ENCODE measurements at places on chromosomes 16 and 17.

DNA sequence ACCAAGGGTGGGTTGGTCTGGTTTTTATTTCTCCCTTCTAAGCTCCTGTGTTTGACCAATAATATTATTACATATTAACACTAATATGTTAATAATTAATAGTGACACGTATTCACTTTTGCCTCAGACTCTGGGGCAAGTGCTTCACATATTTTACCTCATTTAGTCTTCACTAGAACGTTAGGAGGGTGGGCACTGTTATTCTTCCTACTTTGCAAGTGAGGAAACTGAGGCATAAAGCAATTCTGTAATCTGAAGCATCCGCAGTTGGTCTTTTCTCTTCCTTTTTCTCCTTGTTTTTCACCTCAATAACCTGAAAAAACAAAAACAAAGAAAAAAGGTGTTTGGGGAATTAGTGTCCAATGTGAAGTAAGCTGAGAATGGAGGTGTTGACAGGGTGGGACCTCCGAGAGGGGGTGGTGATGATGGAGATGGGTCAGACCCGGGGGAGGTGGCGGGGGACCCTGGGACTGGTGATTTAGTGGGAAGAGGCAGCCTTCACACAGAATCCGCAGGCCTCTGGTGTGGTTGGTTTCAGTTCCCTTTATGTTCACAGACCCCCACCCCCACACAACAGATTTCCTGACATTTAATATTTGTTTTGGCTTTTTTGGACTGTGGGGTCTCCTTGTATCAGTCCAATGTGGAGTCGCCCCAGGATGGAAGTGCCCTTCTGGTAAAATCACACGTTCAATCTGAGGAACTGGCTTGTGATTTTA is 3.7 kb downstream of the CDH1 start:
- peak overlapping the region; percentile 50 for H3K27ac ChIP-seq
- H3K27me3 ChIP-seq, result no peaks in the 10 kb centered on the region
- DNase-seq, result no peak

DNA sequence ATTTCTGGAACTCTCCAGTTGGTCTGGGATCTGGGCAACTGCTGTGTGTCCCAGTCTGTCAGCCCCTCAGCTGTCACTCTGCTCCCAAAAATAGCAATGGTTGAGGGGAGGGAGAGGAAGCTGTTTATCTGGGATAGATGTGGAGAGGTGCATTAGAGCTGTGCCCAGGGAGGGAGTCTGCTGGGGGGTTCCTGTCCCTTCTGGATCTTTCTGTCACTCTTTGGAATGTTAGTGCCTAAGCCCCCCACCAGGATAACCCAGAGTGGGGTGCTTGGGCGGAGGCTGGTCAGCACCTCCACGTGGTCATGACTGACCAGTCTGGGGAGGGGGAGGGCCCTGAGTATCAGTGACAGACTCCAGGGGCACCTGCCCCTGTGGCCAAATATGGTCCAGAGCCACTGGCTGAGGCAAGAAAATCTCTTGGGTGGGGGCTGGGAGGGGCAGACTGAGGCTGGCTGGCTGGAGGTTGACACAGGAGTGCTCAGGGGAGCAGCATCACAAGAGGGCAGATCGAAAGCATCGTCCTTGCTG is at the start of gene UNC45B:
Gene UNC45B (plus strand): TSS at position 443 of the 531 bp plus-strand sequence. CDS start 447 bp downstream, outside the sequence.
- H3K27me3 ChIP-seq, result no peaks in the 10 kb centered on the region
- H3K4me1 ChIP-seq, result peaks cover 4% of the 10 kb centered on the region
- H3K36me3 ChIP-seq, result peaks cover 5% of the 10 kb centered on the region
- DNase-seq, result no peak

- H3K4me3 ChIP-seq, result peak overlapping the region; percentile 89
- H3K36me3 ChIP-seq, result peaks cover 24% of the 10 kb centered on the region
- H3K27ac ChIP-seq, result peak overlapping the region; percentile 99
- peaks cover 57% of the 10 kb centered on the region for H3K4me1 ChIP-seq
- DNase-seq, result peak; percentile 97
- no peaks in the 10 kb centered on the region for H3K27me3 ChIP-seq
These were observed 2.8 kb downstream of the KDM6B start for GRCh38 chr17:7836596-7837407.

- no peaks in the 10 kb centered on the region for H3K27me3 ChIP-seq
- peak overlapping the region; percentile 88 for H3K27ac ChIP-seq
- peaks cover 7% of the 10 kb centered on the region for H3K36me3 ChIP-seq
- H3K4me3 ChIP-seq, result no peak overlapping the region
- no peak for DNase-seq
These were observed 24.2 kb downstream of the MYO18A start for GRCh38 chr17:29155966-29156338.
